ENCODE measurements at places on chromosomes 12 and 14.

DNA sequence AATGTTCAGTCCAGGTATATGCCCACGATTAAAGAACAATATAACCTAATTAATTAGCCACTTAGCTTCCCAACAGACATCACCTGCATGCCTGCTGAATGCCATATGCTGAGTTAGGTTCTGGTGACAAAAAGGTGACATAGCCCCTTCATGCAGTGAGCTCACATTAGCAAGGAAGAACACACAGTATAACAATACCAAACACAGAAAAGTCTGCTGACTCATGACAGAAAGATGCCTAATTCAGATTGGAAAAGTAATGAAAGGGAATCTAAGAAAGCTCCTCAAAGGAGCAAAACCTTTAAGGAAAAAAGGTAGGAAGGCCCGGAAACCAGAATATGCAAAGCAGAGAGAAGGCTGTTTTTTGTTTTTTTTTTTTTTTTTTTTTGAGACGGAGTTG lies 59.0 kb downstream of the FERMT2 start:
- DNase-seq, result no peak

DNA sequence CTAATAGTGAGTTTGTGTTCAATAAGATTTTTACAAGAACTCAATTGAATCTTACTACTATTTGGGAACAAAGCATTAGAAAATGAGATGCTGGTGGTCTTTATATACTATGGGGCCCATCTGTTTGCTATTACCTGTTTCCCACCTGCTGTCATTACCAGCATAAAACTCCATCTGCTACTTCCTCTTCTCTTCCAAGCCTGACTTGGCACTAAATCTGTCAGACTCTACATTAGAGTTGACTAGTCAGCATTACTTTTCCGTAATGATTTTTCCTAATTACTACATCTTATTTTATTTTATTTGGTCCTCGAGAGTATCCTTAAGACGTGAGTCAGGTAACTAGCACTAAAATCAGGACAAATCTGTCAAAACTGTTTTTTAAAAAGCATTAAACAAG lies 68.1 kb upstream of the KRR1 start:
- DNase-seq, result no peak

- DNase-seq, result peak; percentile 25
Observed at GRCh38 chr12:89707703-89708564, 704 bp downstream of the ATP2B1 start.

- no peak for DNase-seq
Observed at GRCh38 chr12:57105011-57105753, 6.0 kb downstream of the STAT6 start.

GRCh38 chr12:91335699-91336098 lies 153.1 kb upstream of the DCN start:
- DNase-seq, result no peak

DNA sequence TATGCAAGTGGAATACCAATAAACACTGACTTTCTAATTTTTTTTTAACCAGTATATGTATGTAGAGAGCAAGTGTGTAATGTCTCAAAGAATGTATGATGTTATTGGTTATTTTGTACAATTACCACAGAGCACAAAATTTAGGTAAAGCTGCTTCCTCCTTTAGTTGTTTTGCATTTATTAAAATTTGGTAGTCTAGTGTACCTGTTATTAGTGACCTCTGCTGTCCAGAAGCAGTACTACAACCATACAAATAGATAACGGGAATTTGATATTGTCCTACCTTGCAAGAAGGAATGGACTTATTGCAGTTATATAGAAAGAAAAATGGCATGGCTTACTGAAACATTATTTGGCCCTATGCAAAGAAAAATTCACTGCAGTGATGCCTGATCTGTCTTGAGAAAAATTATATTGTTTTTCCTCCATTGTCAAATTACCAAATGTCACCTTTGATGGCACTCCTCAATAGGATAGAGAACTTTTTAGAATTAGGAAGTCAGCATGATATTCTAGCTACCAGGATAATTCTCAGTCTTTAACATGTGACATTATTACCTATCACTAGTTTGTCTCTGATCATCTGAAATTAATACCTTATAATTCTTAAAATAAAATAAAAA lies 153.9 kb upstream of the RMST start:
- DNase-seq, result no peak

- no peak for DNase-seq
Observed at GRCh38 chr12:51953864-51954263, 2.4 kb downstream of the ACVR1B start.

GRCh38 chr14:99230208-99231151 lies 41.5 kb downstream of the BCL11B start:
- peak; percentile 61 for DNase-seq

GRCh38 chr12:21828779-21829178 lies 54.3 kb upstream of the KCNJ8 start:
- DNase-seq, result no peak

- DNase-seq, result no peak
Observed at GRCh38 chr12:52270541-52271070, 3.8 kb upstream of the KRT86 start.

DNA sequence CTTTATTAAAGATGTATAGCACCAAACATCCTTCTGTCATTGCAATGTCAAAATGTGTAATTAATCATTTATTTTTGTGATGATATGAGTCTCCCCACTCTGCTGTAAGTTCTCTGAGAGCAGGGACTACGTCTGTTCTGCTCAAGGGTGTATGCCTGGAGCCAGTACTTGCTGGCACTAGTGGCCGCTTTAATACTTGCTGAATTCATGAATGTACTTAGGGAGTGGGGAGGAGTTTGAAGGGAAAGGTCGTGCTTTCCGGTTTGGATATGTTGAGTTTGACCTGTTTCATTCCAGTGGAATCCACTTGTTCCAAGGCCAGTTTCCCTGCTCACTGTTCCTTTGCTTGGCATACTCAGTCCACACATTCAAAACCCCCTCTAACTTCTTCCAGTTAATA lies 1.9 kb upstream of the DCAF5 start:
- DNase-seq, result no peak

DNA sequence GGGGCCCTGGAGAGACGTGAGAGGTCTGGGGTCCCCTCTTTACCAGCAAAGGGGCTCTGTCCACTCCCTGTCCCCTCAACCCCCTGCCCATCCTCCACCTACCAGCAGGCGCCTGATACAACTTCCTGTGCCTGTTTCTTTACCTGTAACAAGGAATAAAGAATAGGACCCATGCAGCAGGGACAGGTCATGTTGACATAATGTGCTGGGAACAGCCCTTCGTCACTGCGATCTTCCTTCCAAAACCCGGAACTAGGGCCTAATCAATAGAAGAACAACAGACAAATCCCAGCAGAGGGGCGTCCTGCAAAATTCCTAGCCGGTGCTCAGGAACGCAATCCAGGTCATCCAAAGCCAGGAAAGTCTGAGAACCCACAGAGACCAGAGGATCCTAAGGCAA lies 32.1 kb downstream of the SCARB1 start:
- no peak for DNase-seq

All from stimulated activated CD4-positive, alpha-beta T cell treated with anti-CD3 and anti-CD28 coated beads, Interleukin-15, amount 100 ng/mL, for 1 hour (primary cell).